NCI-H2081 treated with DMSO at 0.1 percent for 48 hours (cell line): ENCODE measurements at places on chromosomes 7 and 10.

GRCh38 chr7:71511361-71511807 is 379.4 kb downstream of the GALNT17 start:
- no peak for DNase-seq

DNA sequence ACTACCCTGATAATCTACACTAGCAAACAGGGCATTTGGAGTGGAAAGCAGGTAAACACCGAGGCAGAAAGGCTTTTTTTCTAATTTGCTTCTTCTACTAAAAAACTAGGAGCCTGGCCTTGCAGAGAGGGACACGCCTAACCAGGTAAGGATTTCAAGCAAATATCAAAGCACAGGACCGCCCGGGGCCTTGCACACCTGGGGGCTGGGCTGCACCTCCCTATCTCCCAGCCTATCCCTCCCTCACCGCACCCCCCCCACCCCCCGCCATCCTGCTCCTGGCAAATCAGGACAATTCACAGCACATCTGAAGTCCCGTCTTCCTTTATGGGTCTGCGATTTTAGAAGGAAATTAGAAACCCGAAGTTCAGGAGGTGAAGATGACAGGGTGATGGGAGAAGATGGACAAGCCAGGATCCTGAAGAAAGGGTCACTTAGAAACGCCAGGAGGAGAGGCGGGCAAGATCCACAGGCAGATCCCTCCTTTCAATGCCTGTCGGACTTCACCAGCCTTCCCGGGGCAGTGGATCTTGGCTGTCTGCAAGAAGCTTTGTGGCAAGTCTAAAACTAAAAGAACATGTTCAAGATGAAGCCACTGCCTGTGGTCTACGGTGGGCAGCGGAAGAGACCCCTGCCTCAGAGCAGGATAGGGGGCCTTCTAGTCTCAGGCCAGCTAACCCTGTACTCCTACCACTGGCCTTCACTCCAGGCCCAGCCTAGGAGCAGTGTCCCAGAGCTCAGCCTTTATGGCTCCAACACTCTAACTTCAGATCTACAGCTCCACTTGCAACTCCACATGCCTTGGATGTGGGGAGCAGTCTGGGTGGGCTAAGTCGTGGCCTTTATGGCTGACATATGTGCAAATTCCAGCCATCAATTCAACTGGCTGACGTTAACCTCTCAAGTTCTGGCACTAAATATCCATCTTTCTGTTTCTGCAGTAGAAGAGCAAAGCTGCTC is 43.9 kb downstream of the TNS3 start:
- no peak for DNase-seq

GRCh38 chr10:84818961-84819360 is 490.6 kb downstream of the CCSER2 start:
- DNase-seq = no peak

DNA sequence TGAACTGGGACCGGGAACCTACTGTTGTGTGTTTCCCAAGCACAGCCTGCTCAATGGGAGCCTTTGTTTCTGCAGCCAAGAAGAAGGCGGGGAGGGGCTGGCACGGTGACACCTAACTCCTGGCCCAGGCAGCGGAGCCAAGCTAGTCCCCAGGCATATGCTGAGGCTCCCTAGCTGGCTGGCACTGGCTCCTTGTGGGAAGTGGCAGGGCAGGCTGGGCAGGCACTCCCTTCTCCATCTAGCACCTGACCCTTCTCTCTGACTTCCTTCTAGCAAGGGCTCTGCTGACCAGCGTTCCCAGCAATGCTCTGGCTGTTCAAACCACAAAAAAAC is 325.0 kb downstream of the PLXNA4 start:
- DNase-seq = no peak

GRCh38 chr7:128217967-128218652 is 23.0 kb upstream of the LEP start:
- DNase-seq = no peak

GRCh38 chr10:61804414-61804813 is 97.1 kb upstream of the ARID5B start:
- DNase-seq = no peak

DNA sequence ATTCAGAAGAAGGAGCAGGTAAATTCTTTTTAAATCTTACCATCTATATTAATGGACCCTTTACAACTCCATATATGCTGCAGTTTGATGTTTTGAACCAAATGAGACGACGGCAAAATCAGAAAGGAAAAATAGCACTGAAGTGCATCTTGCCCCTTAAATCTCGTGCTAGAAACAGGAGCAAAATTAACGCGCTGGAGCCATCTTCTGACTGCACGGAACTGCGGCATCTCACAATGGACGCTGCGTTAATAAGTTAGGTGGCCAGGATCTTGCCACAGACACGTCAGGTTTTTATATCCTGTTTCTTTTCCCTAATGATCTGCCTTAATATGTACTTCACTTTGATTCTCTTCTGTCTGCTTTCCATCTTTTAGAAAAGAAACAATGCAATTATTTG is 354.5 kb downstream of the TFEC start:
- peak; percentile 67 for DNase-seq

- DNase-seq = no peak
Observed at GRCh38 chr10:129709627-129710509, 242.8 kb downstream of the MGMT start.

GRCh38 chr7:142383841-142384492 is 126.1 kb upstream of the PRSS58 start:
- DNase-seq = no peak

DNA sequence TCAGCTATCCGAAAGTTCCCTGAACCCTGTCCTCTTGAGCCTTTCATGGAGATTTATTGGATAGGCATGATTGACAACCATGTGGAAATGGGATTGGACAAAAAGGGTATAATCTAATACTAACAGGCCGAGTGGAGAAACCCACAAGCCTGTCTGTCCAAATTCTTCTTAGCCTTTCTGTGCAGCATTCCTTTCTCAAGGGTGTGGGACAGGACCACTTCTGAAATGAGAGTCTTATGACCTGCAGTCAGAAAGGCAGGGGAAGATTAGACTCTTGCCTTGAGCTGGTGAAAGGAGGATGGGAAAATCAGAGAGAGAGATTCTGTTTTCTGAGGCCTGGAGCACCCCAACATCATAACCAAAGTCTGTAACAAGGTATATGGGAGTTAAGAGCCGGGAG is 85.5 kb downstream of the MAPK8 start:
- DNase-seq = no peak

- DNase-seq = no peak
Observed at GRCh38 chr10:5402798-5403197, 1.8 kb downstream of the TUBAL3 start.

DNA sequence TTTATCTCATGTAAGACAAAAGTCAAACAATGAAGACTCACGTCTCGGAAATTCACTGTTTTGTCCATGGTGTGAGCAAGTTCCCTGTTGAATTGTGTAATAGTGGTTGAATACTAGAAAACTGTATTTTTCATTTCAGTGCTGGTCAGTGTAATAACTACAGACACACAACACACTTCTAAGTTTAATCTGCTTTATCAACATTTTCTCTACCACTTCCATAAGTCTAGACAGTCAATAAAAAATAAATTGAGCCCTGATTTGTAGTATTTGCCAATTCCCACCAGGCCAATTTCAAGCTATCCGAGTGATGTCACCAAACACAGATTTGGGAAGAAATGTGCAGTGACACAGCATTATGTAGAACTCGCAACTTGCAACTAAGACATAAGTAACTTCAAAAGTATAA is 81.9 kb downstream of the GPR141 start:
- DNase-seq = no peak

DNA sequence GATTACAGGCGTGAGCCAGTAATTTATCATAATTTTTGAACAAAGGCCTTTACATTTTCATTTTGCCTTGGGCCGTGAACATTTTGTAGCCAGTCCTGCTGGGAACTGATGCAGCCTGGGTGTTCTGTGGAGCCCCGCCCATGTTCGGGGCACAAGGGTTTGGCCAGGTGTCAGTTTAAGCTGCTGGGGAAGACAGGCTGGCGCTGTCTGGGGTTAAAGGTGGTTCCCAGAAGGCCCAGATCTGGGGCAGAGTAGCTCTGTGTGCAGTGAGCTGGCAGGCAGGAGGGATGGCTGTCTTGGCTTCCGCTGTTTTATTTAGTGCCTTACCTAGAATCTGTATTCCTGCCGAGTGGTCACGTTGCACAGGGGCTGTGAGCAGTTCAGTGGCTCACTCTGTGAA is 50.2 kb downstream of the DOCK1 start:
- DNase-seq = no peak

DNA sequence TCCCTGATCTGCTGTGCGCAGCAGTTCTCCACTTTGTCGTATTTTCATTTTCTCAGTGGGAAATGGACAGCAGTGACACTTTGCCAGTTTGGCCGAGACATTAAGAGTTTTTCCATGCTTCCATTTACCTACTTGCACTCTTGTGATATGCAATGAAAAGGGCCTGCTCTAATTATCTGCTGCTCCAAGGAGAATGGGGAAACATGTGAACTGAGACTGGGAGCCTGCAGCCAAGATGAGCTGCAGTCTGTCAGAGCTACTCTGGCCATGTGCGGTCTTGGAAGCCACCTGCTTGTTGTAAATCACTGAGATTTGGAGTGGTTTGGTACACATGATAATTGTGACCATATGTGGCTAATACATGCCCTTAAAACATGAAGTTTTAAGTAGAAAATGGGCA is 586.6 kb upstream of the POT1 start:
- peak; percentile 80 for DNase-seq

DNA sequence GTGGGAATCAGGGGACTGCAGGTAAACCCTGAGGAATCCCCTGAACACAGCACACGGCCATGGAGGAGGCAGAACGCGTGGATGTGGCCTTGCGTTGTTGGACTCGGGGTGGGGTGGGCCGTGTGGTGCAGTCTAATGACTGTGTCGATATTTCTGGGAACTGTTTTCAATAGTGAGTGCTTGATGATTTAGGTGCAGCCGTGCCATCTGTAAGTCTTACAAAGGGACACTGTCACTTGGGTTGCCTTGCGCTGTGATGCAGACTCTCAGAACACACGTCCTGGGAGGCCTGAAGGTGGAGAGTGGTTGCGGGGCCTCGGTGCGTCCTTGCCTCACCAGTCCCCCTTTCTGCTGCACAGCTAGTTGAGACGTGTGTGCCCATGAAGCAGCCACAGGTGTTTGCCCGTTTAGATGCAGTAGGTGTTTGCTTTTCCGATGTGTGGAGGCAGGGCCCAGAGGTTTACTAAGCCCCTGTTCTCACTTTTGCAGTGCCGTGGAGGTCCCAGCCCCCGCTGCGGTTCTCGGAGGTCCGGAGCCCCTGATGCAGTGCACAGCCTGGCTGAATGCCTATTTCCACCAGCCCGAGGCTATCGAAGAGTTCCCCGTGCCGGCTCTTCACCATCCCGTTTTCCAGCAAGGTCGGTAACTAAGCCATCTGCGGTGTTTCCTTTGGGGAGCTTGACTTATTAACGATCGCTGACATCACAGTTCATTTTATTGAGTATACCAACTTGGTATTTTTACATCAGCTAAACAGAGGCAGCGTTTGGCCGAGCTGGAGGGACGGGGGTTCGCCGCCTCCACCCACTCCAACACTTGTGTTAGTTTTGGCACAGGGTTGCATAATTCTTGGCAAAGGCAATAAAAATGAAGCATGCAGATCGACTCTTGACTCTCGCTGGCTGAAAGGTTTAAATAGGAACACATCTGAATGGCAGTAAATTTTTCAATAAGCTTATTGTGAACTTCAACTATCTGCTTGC is 240.7 kb downstream of the MGMT start:
- DNase-seq = no peak

GRCh38 chr7:103958284-103958818 is 31.1 kb downstream of the RELN start:
- no peak for DNase-seq

DNA sequence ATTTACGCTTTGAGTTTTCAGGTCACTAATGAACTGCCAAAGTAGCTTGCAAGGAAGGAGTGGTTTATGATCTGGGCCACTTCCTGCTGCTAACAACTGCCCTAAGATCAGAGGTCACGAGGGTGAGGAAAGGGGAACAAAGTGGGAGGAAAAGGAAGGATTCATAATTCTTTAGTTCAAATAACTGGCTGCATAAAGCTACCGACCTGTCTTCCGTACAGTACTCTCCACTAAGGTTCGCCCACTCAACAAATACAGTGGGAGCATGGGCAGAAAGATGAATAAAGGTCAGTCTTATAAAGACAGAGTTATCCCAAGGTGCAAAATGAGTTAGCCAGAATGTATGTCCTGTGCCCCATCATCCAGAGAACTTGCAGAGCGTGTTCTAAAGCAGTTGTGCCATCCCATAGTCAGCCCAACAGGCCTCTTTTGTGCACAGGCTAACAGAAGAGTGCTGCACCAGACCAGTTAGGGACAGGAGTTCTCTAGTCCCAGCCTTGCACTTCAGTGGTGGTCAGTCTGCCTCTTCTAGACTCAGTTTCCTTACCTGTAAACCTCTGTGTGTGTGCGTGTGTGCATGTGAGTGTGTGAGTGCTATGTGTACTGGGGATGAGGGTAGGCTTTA is 65.9 kb downstream of the CREB3L2 start:
- no peak for DNase-seq

DNA sequence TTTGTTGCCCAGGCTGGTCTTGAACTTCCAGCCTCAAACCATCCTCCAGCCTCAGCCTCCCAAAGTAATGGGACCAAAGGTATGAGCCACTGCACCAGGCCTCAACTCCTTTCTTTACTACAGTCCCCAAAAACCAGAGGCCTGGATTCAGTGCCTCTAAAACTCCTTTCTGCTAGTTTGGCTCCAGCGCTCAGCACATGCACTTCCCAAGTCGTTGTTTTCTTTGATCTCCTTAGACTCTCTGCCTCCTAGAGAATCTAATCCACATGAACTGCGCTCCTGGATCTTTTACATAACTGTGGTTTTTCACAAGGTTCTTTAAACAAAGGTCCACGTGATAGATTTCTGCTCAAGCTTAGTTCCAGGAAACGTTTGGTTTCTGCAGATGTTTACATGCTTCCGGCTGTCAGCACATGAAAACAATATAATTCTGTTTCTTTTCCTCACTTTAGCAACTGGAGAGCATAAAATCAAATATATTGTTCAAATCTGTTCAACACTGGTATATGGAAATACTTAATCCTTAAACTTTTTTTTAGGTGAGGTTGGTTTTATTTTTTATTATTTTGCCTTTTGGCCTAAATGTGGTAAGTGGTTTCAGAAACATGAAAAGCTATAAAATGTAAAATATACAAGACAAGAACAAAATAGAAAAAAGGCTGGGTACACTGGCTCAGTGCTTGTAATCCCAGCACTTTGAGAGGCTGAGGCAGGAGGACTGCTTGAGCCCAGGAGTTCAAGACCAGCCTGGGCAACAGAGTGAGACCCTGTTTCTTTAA is 270.5 kb upstream of the MKLN1 start:
- DNase-seq = no peak
